ENCODE measurements at places on chromosomes 11 and 22. TPM values are rescaled to one million over a fixed set of nuclear protein-coding genes. Genes with fewer than 3 reads are reported as not detected.

GRCh38 chr11:109421981-109422869 lies at the start of gene C11orf87:
C11orf87 (plus strand) TSS chr11:109422190; CDS start chr11:109423634, 1,444 bp downstream.
- H3K27me3 ChIP-seq: peaks cover 40% of the 10 kb centered on the region
- no peaks in the 10 kb centered on the region for H3K36me3 ChIP-seq
- H3K4me3 ChIP-seq: peak within 1 kb of the TSS; percentile 16
- H3K27ac ChIP-seq: no peak within 1 kb of the TSS
- peak; percentile 33 for DNase-seq

GRCh38 chr11:114058871-114059277 lies 637 bp upstream of the ZBTB16 start:
- peaks cover 39% of the 10 kb centered on the region for H3K4me1 ChIP-seq
- H3K36me3 ChIP-seq: peaks cover 10% of the 10 kb centered on the region
- peaks cover 7% of the 10 kb centered on the region for H3K27me3 ChIP-seq
- H3K4me3 ChIP-seq: peak overlapping the region; percentile 85

GRCh38 chr11:123231777-123232176 lies 36.7 kb upstream of the CLMP start:
- H3K36me3 ChIP-seq: no peaks in the 10 kb centered on the region
- peaks cover 8% of the 10 kb centered on the region for H3K4me1 ChIP-seq
- no peak overlapping the region for H3K27ac ChIP-seq

- H3K36me3 ChIP-seq: no peaks in the 10 kb centered on the region
- no peak overlapping the region for H3K4me3 ChIP-seq
- H3K4me1 ChIP-seq: no peaks in the 10 kb centered on the region
- no peak for DNase-seq
- H3K27me3 ChIP-seq: no peaks in the 10 kb centered on the region
Measured at GRCh38 chr11:10709299-10710086, 15.9 kb upstream of the IRAG1 start.

GRCh38 chr11:125241104-125241503 lies 76.6 kb downstream of the PKNOX2 start:
- H3K27me3 ChIP-seq: no peaks in the 10 kb centered on the region
- no peak overlapping the region for H3K4me3 ChIP-seq
- no peaks in the 10 kb centered on the region for H3K4me1 ChIP-seq
- no peaks in the 10 kb centered on the region for H3K36me3 ChIP-seq

- H3K36me3 ChIP-seq: no peaks in the 10 kb centered on the region
- H3K27me3 ChIP-seq: no peaks in the 10 kb centered on the region
- no peaks in the 10 kb centered on the region for H3K4me1 ChIP-seq
- no peak overlapping the region for H3K4me3 ChIP-seq
- no peak overlapping the region for H3K27ac ChIP-seq
Measured at GRCh38 chr11:97354576-97354975, 964.8 kb downstream of the JRKL start.

GRCh38 chr11:12318791-12319438 lies 58.5 kb upstream of the PARVA start:
- peaks cover 11% of the 10 kb centered on the region for H3K4me1 ChIP-seq
- no peak for DNase-seq
- H3K27me3 ChIP-seq: no peaks in the 10 kb centered on the region
- H3K27ac ChIP-seq: no peak overlapping the region

DNA sequence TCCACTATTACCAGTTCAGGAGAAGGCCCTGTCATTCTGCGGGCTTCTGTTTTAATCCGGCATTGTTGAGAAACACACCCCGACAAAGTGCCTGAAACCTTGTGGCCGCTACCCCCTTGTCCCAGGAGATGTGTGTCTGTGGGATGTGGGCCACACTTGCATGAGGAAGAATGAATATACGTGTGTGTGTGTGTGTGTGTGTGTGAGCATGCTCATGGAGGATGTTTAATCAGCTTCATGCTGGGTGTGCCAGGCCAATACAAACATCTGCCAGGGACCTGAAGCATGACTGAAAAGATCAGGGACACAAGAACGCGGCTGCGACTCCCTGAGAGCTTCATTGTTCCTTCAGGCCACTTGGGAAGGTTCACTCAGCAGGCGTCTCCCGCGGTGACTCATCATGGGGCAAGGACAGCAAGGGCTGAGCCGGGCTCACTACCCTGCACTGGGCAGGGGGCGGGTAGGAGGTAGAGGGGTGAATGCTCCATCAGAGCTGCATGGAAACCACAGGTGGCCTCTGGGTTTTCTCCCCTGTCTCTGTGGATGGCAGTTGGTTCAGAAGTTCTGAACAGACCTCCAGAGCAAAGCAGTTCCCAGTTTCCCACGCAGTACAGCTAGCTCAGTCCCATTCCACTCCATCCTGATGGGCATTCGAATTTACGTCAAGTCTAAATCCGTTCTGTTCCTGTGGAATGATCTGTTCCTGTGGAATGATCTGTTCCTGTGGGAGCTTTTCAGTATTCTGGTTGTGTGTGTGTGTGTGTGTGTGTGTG lies 7.0 kb upstream of the MALAT1 start:
- H3K36me3 ChIP-seq: no peaks in the 10 kb centered on the region
- H3K4me1 ChIP-seq: peaks cover 99% of the 10 kb centered on the region
- H3K27ac ChIP-seq: peak overlapping the region; percentile 99
- H3K4me3 ChIP-seq: no peak overlapping the region
- no peaks in the 10 kb centered on the region for H3K27me3 ChIP-seq

DNA sequence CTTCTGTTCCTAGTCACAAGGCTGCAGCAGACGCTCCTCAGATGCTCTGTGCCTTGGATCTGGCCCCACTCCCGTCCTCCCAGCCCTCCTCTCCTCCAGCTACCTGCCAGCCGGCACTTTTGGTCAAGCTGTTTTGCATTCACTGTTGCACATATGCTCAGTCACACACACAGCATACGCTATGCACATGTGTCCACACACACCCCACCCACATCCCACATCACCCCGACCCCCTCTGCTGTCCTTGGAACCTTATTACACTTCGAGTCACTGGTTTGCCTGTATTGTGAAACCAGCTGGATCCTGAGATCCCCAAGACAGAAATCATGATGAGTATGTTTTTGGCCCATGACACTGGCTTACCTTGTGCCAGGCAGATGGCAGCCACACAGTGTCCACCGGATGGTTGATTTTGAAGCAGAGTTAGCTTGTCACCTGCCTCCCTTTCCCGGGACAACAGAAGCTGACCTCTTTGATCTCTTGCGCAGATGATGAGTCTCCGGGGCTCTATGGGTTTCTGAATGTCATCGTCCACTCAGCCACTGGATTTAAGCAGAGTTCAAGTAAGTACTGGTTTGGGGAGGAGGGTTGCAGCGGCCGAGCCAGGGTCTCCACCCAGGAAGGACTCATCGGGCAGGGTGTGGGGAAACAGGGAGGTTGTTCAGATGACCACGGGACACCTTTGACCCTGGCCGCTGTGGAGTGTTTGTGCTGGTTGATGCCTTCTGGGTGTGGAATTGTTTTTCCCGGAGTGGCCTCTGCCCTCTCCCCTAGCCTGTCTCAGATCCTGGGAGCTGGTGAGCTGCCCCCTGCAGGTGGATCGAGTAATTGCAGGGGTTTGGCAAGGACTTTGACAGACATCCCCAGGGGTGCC lies 109.8 kb downstream of the BCR start:
- H3K27me3 ChIP-seq: no peaks in the 10 kb centered on the region
- H3K27ac ChIP-seq: peak overlapping the region; percentile 24
- peak; percentile 65 for DNase-seq
- H3K4me3 ChIP-seq: no peak overlapping the region
- peaks cover 97% of the 10 kb centered on the region for H3K36me3 ChIP-seq

GRCh38 chr22:44862981-44863860 lies 110.8 kb downstream of the ARHGAP8 start:
- no peak for DNase-seq
- H3K27me3 ChIP-seq: no peaks in the 10 kb centered on the region
- H3K4me1 ChIP-seq: no peaks in the 10 kb centered on the region
- no peak overlapping the region for H3K4me3 ChIP-seq

DNA sequence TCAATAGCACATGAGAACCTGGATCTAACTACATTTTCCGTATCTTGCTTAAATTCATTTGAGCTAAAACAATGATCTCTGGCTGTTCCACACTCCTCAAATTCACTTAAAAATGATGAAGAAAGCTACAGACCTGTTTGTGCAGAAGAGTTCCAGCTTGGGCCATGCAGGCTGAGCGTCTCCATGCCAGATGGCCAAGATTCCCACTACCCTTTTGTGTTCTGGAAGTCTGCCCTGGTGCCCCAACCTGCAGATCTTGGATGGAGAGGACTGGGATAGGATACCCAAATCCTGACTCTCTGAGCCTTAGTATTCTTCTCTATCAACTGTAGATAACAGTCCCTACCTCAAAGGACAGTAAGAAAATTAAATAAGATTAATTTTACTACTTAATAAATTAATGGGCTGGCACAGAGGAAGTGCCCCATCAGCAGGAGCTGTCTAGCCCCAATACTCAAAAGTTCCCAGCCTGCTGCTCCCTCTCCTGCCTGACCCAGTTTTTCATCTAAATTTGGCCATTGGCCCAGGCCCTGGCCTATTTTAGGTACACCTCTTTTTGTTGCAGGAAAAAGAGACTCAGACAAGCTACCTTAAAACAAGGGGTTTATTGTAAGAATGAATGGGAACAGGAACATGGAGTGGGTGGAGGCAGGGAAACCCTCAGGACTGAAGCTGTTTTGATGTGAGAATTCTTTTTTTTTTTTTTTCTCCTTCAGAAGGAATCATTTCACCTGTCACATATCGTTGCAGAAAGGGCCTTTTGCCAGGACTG lies 81.4 kb upstream of the GRK3 start:
- H3K4me3 ChIP-seq: no peak overlapping the region
- H3K4me1 ChIP-seq: peaks cover 1% of the 10 kb centered on the region
- no peak overlapping the region for H3K27ac ChIP-seq
- no peak for DNase-seq
- H3K27me3 ChIP-seq: no peaks in the 10 kb centered on the region
- H3K36me3 ChIP-seq: no peaks in the 10 kb centered on the region

DNA sequence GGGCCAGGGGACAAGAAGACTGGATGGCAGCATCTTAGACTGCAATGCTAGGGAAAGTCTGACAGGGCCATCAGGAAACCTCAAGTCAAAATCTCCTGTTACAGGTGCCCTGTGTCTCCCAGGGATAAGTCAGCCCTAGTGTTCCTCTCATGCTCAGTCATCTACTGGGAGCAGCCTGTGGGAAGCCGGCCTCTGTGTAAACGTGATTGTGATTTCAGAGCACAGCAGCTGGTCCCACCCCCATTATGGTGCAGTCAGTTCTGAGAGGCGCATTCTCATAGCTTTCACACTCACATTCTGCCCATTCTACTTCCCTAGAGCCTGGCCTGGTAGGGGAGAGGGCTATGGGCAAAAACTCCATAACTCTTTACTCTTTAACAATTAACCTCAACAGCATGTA lies 7.2 kb upstream of the SLN start:
- no peak overlapping the region for H3K4me3 ChIP-seq
- no peak for DNase-seq
- no peak overlapping the region for H3K27ac ChIP-seq
- H3K4me1 ChIP-seq: no peaks in the 10 kb centered on the region
- peaks cover 5% of the 10 kb centered on the region for H3K27me3 ChIP-seq

- no peaks in the 10 kb centered on the region for H3K27me3 ChIP-seq
- no peaks in the 10 kb centered on the region for H3K4me1 ChIP-seq
Measured at GRCh38 chr11:94472916-94473799, 20.5 kb downstream of the MRE11 start.

DNA sequence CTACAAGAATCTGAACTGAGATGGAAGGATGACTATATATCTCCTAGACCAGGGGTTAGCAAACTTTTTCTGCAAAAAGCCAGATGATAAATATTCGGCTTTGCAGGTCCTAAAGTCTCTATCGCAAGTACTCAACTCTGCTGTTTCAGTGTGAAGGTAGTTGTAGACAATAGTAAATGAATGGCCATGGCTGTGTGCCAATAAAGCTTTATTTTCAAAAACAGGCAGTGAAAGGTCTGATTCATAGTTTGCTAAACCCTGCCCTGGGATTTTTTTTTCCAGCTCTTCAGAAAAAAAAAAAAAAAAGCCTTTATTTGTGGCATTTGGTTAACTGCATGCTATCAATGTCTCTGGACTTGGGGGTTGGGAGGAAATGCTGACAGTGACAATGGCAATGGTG lies 37.5 kb downstream of the FAM227A start:
- no peak overlapping the region for H3K4me3 ChIP-seq
- H3K27ac ChIP-seq: no peak overlapping the region
- no peak for DNase-seq
- H3K4me1 ChIP-seq: no peaks in the 10 kb centered on the region
- H3K27me3 ChIP-seq: no peaks in the 10 kb centered on the region

DNA sequence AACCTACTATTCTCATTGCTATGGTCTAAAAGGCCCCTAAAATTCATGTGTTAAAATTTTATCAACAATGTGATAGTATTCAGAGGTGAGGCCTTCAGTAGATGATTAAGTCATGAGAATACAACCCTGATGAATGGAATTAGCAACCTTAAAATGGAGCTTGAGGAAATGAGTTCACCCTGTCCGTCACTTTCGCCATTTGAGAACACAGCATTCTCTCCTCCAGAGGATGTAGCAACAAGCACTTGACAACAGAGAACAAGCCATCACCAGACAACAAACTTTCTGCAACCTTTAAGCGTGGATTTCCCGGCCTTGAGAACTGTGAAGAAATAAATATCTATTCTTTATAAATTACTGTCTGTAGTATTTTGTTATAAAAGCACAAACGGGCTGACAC lies 197.0 kb downstream of the SBF2 start:
- no peak overlapping the region for H3K4me3 ChIP-seq
- no peaks in the 10 kb centered on the region for H3K4me1 ChIP-seq
- no peaks in the 10 kb centered on the region for H3K27me3 ChIP-seq
- H3K36me3 ChIP-seq: no peaks in the 10 kb centered on the region
- H3K27ac ChIP-seq: no peak overlapping the region
- no peak for DNase-seq

- peaks cover 3% of the 10 kb centered on the region for H3K36me3 ChIP-seq
- H3K27ac ChIP-seq: no peak overlapping the region
- DNase-seq: no peak
- no peaks in the 10 kb centered on the region for H3K27me3 ChIP-seq
- H3K4me1 ChIP-seq: peaks cover 60% of the 10 kb centered on the region
Measured at GRCh38 chr22:50473088-50473487, 1.7 kb downstream of the SBF1 start.

SLC22A12 gene
- total RNA-seq: not detected

TRPM5 gene
- not detected for total RNA-seq

TEX12 gene
- not detected for total RNA-seq

TMPRSS13 gene
- 7.0 TPM for total RNA-seq

CAVIN3 gene
- total RNA-seq: 36.3 TPM

CDC42EP2 gene
- total RNA-seq: 17.0 TPM

KLHL22 gene
- total RNA-seq: 24.0 TPM
